Articular chondrocyte of knee joint (primary cell): ENCODE measurements at places on chromosomes 13 and 19. TPM values are rescaled to one million over a fixed set of nuclear protein-coding genes. Genes with fewer than 3 reads are reported as not detected.

The TRIM13 gene
- total RNA-seq, result 29.1 and 35.7 TPM in 2 replicates

The GARIN5A gene
- 0.78 TPM in 1 of 2 replicates, not detected in the other for total RNA-seq

The SYCN gene
- total RNA-seq, result not detected in 2 replicates

The LACC1 gene
- total RNA-seq, result 12.6 and 13.6 TPM in 2 replicates

The SHC2 gene
- 0.39 and 1.4 TPM in 2 replicates for total RNA-seq

The FGF21 gene
- total RNA-seq, result not detected in 2 replicates

The PINLYP gene
- total RNA-seq, result 1.8 and 3.8 TPM in 2 replicates

The LGI4 gene
- total RNA-seq, result not detected in 2 replicates

The C1QTNF9B gene
- total RNA-seq, result not detected in 2 replicates

The SPC24 gene
- total RNA-seq, result 18.3 and 25.1 TPM in 2 replicates

The S1PR2 gene
- 15.5 and 17.2 TPM in 2 replicates for total RNA-seq

The CBLC gene
- total RNA-seq, result not detected in 2 replicates

The NLRP9 gene
- total RNA-seq, result not detected in 2 replicates

The OR7A5 gene
- not detected in 2 replicates for total RNA-seq

The POU2F2 gene
- total RNA-seq, result 0.39 and 0.65 TPM in 2 replicates

The NPHS1 gene
- total RNA-seq, result not detected in 2 replicates

The NLRP12 gene
- not detected in 2 replicates for total RNA-seq

The KIR3DL2 gene
- total RNA-seq, result not detected in 2 replicates

The LHFPL6 gene
- total RNA-seq, result 68.1 and 73.5 TPM in 2 replicates
